Nucleus accumbens (tissue), 56 donors: ENCODE measurements at places on chromosomes 13 and 19.

DNA sequence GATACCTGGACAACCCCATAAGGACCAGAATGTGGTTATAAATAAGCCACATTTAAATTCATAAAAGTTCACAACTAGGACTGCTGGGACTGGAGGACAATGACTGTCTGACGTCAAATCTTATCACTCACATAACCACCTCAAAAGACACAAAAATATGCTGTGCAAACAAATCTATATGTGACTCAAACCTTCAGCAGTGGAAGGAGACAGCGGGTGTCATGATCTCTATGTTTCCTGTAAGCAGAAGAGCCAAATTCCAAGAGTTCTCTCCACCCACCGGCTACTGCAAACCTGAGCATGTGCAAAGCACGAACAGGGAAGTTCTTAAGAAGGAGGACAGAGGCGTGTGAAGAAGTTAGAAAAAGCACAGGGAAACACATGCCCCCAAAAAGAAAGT, 113.2 kb downstream of the MYCBP2 start:
- DNase-seq = no peak

- no peak for DNase-seq
These were observed 175.5 kb downstream of the COL4A1 start for GRCh38 chr13:110131424-110131823.

DNA sequence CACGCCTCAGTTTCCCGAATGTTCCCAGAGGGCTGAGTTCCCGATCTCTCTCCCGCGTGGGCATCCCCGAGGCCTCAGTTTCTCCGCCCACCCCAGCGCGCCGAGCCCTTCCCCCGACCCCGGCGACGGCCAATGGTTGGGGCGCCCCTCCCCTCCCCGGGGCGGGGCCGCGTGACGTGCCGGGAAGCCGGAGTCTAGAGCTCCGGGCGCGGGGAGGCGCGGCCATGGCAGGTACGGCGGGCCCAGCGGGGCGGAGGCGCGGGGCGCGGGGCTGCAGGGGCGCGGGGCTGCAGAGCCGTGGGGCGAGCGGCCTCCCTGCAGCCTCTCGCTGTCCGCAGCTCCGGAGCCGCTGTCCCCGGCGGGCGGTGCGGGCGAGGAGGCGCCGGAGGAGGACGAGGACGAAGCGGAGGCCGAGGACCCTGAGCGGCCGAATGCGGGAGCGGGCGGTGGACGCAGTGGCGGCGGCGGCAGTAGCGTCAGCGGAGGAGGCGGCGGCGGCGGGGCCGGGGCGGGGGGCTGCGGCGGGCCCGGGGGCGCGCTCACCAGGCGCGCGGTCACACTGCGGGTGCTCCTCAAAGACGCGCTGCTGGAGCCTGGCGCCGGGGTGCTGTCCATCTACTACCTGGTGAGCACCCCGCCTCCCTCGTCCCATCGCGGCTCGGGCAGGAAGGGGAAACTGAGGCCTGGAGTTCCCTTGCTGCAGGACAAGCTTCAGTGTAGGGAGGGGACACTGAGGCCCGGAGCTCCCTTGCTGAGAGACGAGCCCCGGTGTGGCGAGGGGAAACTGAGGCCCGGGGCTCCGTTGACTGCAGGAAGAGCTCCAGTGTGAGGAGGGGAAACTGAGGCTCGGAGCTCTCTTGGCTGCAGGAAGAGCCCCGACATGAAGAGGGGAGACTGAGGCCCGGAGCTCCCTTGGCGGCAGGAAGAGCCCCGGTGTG, at the start of gene MPND:
Gene MPND, plus strand, starts transcription at position 193 of the 938 bp plus-strand sequence. Its CDS starts 32 bp downstream, at position 225.
- DNase-seq = peak; percentile 92

- DNase-seq = no peak
These were observed 226.5 kb downstream of the FOXO1 start for GRCh38 chr13:40439928-40440327.

GRCh38 chr13:25280396-25280795, 6.9 kb downstream of the MTMR6 start:
- no peak for DNase-seq

GRCh38 chr13:75055296-75055695, 426.7 kb downstream of the TBC1D4 start:
- DNase-seq = no peak

GRCh38 chr13:103370790-103371189, 304.6 kb upstream of the SLC10A2 start:
- DNase-seq = no peak

DNA sequence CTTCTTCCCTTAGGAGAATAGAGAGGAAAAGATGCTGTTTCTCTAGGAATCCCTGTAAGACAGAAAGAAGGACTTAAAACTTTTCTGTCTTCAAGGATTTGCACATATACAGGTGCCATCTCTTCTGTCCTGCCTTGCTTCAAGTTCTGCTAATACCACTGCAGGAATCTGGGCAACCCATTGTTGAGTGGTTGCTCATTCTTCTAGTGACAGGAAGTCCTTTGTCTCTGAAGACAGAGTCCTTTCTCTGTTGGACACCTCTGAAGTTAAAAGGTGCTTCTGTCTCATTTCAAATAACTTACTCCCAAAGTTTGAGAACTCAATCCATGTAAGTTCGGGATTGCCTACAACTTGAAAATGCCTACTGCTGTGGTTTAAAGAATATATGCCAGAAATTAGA, 114.4 kb upstream of the TMTC4 start:
- DNase-seq = no peak

DNA sequence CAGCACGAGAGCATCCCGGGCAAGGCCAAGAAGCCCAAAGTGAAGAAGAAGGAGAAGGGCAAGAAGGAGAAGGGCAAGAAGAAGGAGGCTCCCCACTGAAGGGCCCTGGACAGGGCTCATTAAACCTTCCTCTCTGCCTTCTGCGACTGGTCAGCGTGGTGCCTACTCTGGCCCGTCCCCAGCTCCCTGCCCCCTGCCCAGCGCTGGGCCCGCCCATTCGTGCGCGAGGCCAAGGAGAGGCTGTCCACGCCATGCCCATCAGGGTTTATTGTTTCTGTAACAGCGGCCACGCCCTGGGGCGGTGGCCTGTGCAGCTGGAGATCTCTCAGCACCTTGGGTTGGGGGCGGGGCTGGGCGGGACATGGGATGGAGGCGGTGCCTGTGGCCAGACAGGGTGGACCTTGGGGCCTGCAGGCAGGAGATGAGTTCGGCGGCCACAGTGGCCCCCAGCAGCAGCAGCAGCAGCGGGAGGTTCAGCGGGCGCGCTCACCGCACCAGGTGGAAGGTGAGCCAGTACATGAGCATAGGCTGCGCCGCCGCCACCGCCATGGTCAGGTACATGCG, 897 bp downstream of the C19orf33 start:
- no peak for DNase-seq

- no peak for DNase-seq
These were observed 74.8 kb upstream of the IPO5 start for GRCh38 chr13:97878431-97879375.

GRCh38 chr13:20431080-20431479, 94.6 kb downstream of the CRYL1 start:
- DNase-seq = no peak

- DNase-seq = peak; percentile 18
These were observed 813 bp downstream of the ZNF296 start for GRCh38 chr19:45075301-45076028.

GRCh38 chr13:47680748-47681147, 320.3 kb downstream of the SUCLA2 start:
- no peak for DNase-seq

GRCh38 chr13:31225998-31226675, 26.4 kb downstream of the B3GLCT start:
- DNase-seq = no peak

GRCh38 chr19:42529248-42529764, 1.0 kb upstream of the CEACAM1 start:
- peak; percentile 8 for DNase-seq

DNA sequence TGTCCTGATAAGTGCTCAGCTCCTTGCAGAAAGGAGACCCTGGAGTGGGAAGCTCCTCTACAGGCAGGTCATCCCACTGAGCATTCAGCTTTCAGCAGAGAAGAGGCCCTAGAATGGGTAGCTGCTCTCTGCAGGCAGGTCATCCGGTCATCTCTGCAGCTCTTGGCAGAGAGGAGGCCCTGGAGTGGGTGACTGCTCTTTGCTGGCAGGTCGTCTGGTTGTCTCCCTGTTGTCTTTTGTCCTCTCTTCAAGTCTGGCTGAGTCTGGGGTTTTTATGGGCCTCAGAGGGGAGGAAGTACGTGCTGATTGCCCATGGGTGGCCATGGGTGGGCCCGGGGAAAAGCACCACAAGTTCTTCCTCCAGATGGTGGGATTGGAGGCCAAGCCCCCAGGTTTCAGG, 250.3 kb upstream of the EDNRB start:
- DNase-seq = no peak

- DNase-seq = no peak
These were observed 3.9 kb downstream of the SBNO2 start for GRCh38 chr19:1169921-1170885.

DNA sequence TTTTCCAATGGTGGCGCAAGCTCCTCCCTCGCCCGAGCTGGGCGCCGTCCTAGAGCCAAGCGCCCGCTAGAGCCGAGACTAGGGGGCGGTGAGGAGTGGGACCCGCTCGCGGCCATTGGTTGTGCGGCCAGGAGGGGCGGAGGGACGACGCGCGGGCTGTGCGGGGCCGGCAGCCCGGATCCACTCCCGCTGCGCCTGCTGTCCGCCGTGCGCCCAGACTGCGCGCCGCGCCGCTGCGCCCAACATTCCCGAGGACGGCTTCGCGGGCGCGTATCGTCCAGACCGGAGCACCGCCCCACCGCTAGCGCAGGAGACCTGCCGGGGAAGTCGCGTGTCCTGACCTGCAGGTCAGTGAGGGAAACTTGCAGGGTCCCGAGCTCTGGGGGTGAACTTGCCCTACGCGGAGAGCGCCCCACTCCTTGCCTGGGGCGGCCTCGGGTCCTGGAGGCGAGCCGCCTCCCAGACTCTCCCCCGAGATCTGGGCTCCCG, at the start of gene SERTM1:
Gene SERTM1, plus strand, starts transcription at position 183 of the 489 bp plus-strand sequence. CDS start 21,059 bp downstream, outside the sequence.
- no peak for DNase-seq

DNA sequence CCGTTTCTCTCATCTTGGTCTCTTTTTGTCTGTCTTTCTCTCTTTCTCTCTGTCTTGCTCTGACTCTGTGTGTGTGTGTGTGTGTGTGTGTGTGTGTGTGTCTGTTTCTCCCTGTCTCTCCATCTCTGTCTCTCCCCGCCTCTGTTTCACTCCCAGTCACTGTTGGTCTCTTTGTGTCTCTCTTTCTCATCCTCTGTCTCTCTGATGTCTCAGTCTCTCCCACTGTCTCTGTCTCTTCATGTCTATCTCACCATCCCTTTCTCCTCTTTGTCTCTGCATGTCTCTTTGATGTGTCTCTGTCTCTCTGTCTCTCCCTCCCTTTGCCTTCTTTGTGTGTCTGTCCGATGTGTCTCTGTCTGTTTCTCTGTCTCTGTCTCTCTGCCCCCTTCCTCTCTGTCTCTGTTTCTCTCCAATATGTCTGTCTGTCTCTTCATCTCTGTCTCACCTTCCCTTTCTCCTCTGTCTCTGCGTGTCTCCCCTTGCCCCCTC, 2.5 kb downstream of the NFIC start:
- no peak for DNase-seq

- no peak for DNase-seq
These were observed 1550.8 kb upstream of the SLC10A2 start for GRCh38 chr13:104616990-104617389.

DNA sequence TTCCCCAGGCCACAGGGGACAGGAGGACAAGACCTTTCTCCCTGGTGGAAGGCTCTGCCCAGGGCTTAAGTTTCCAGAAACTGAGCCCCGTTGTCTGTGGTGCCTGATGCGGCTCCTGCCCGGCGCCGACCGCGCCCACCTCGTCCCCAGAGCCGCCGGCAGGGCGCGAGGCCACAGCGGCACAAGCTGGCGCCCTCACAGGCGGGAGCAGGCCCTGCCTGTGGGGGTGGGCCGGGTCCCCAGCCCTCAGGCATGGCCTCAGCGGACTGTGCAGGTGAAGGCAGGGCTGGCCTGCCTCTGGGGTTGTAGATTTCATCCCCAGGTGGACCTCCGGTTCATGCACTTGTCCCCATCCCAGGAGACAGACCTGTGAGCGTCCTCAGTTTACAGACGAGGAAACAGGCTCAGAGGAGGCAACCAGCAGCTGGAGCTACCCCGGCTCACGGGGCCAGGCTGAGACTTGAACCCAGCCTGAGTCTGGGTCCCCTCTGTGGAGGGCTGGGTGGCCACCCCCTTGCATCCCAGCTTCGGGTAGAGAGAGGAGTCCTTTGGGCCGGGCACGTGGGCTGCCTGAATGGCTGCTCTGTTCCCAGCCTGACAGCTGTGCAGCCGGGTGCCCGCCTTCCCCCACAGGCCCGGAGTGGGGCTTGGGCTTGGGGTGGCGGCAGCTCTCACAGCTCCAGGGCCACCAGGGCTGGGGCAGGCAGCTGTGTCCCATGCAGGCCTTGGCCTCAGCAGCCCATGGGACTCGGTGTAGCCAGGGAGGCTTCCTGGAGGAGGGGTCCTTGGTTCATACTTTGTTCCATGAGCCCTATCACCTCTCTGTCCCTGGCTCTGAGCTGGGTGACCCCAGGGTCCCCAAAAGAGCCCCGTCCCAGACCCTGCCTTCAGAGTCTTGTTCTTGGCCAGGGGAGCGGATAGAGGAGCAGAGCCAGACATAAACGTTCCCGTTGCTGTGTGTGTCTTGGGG, 26.8 kb downstream of the PIAS4 start:
- DNase-seq = no peak

GRCh38 chr13:33405371-33405770, 119.8 kb upstream of the STARD13 start:
- DNase-seq = no peak

- DNase-seq = no peak
These were observed 73.2 kb upstream of the KCTD15 start for GRCh38 chr19:33723512-33723911.

- no peak for DNase-seq
These were observed 26.8 kb downstream of the SLC7A1 start for GRCh38 chr13:29568731-29569130.

DNA sequence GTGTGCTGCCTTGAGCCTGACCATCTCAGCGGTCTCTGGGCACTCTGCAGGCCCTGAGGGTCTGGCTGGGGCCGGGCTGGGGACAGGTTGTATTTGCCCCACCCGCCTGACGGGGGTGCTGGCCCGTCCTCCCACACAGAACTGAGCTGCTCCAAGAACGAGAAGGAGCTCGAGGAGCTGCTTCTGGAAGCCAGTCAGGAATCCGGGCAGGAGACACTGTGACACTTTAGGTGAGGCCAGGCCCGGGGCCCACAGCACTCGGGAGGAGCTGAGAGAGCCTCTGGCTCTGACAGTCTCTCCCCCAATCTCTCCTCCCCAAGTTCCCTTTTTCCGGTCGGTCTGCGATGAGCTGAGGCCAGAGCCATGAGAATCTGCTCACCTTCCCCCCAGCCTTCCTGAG, 14.5 kb downstream of the NKPD1 start:
- no peak for DNase-seq

DNA sequence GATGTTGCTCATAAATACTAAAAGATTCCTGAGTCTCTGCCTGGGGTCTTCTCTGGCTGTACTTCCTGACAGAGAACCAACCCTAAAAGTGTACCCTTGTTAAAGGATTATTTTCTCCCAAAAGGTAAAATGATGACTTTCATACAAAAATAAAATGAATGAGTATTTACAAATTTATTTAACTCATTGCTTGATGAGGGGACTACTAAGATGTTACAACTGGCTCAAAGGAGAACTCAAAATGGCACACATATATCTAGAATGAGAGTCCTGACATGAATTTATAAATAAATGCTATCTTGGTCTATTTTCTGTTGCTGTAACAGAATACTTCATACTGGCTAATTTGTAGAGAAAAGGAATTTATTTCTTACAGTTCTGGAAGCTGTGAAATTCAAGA, 30.5 kb downstream of the STOML3 start:
- DNase-seq = no peak

GRCh38 chr19:31969016-31969415, 376.4 kb upstream of the ZNF507 start:
- no peak for DNase-seq

- no peak for DNase-seq
These were observed 7.0 kb downstream of the ZNF737 start for GRCh38 chr19:20558571-20558970.

GRCh38 chr13:59182241-59182640, 981.5 kb downstream of the DIAPH3 start:
- no peak for DNase-seq

GRCh38 chr13:98975822-98976261, 2.0 kb downstream of the DOCK9 start:
- DNase-seq = no peak
